ENCODE measurements at places on chromosomes 5 and 9.

- peaks cover 82% of the 10 kb centered on the region for H3K27me3 ChIP-seq
- no peak overlapping the region for H3K4me3 ChIP-seq
- no peak for DNase-seq
- H3K36me3 ChIP-seq: no peaks in the 10 kb centered on the region
Measured at GRCh38 chr5:173290477-173291131, 37.6 kb downstream of the STC2 start.

DNA sequence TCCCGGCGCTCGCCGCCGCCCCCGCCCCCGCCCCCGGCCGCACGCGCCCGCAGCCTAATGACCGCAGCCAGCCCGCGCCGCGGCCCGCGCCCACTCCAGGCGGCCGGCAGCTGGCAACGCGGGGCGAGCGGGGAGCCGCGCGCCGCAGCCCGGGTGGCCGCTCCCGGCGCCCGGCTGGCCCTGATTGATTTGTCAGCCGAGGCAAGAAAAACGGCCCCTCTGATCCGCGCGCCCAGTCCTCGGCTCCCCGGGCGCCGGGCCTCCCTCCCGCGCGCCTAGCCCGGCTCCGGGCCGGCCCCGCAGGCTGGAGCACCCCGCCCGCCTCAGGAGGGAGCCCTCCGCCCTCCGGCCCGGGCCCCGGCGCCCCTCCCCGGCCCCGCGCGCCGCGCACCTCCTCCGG, 11.9 kb upstream of the LHX2 start:
- H3K4me3 ChIP-seq: peak overlapping the region; percentile 85
- peaks cover 26% of the 10 kb centered on the region for H3K4me1 ChIP-seq
- no peak overlapping the region for H3K27ac ChIP-seq
- peaks cover 91% of the 10 kb centered on the region for H3K27me3 ChIP-seq

DNA sequence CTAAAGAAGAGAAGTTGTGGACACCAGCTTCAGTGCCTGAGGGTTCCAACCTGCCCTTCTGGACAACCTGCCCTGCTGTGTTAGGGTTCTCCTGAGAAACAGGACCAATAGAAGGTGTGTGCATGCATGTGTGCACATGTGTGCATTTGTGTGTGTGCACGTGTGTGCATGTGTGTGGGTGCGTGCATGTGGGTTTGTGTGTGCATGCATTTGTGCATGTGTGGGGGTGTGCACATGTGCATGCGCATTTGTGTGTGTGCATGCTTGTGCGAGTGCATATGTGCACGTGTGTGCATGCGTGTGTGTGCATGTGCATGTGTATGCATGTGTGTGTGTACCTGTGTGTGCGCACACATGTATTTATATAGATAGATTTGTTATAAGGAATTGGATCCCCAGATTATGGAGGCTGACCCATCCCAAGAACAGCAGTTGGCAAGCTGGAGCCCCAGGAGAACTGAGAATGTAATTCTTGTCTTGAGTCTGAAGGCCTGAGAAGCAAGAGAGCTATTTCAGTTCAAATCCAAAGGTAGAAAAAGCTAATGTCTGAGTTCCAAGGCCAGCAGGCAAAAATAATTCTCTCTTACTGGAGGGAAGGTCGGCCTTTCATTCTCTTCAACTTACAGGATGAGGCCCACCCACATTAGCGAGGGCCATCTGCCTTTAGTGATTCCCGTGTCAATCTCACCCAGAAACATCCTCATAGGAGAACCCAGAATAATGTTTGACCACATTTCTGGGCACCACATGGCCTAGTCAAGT, 62.9 kb upstream of the SYNPO start:
- no peak for DNase-seq
- H3K4me3 ChIP-seq: no peak overlapping the region
- no peaks in the 10 kb centered on the region for H3K4me1 ChIP-seq
- no peak overlapping the region for H3K27ac ChIP-seq
- H3K27me3 ChIP-seq: peaks cover 14% of the 10 kb centered on the region

- no peak overlapping the region for H3K27ac ChIP-seq
- H3K4me3 ChIP-seq: no peak overlapping the region
Measured at GRCh38 chr5:16582081-16582480, 34.7 kb downstream of the RETREG1 start.

DNA sequence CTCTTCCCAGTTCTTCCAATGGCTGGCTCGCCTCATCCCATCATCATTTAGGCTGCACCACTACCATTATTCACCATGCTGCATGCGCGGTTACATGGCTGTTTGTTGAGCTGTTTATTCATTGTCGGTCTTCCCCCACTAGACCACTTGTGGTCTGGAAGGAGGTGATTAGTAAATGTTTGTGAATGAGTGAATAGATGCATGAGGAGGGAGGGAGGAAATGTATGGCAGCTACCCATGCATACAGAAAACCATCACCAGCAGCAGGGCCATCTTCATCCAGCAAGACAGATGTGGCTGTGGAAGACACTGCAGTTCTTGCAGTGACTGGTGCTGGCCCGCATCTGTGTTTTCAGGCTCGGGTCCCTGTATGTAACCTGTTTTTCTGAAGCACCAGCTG, 113.3 kb upstream of the SAP30L start:
- no peaks in the 10 kb centered on the region for H3K4me1 ChIP-seq
- H3K27ac ChIP-seq: no peak overlapping the region
- peaks cover 16% of the 10 kb centered on the region for H3K36me3 ChIP-seq
- no peak overlapping the region for H3K4me3 ChIP-seq
- no peaks in the 10 kb centered on the region for H3K27me3 ChIP-seq
